ENCODE measurements at places on chromosomes 7 and 10. TPM values are rescaled to one million over a fixed set of nuclear protein-coding genes. Genes with fewer than 3 reads are reported as not detected.

DNA sequence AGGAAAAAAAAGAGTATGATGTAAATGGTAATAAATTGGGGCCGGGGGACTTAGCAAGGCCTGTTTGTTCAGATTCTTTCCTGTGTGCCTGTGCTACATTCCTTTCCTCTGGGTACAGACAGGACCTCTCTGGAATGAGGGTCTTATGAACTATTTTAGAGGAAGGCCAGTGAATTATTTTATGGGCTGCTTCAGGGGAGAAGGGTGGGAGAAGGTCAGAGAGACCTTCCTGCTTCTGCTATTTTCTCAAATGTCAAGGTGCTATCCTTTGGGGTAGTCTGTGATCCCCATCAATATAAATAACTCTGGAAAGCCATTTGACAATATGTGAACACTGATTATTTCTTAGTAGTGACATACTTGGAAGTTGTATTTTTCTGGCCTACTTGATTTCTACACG is 426.5 kb downstream of the SH2D4B start:
- no peak for DNase-seq

DNA sequence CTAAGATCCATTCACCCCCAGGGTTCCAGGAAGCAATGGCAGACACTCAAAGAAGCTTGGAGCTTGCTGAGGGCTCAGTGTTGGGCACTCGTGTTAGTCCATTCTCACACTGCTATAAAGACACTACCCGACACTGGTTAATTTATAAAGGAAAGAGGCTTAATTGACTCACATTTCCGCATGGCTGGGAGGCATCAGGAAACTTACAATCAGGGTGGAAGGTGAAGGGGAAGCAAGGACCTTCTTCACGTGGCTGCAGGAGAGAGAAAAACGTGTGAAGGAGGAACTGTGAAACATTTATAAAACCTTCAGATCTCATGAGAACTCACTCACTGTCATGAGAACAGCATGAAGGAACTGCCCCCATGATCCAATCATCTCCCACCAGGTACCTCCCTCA is 44.7 kb upstream of the SMNDC1 start:
- DNase-seq: no peak

METTL27 gene
- 0.55 TPM for total RNA-seq

DNA sequence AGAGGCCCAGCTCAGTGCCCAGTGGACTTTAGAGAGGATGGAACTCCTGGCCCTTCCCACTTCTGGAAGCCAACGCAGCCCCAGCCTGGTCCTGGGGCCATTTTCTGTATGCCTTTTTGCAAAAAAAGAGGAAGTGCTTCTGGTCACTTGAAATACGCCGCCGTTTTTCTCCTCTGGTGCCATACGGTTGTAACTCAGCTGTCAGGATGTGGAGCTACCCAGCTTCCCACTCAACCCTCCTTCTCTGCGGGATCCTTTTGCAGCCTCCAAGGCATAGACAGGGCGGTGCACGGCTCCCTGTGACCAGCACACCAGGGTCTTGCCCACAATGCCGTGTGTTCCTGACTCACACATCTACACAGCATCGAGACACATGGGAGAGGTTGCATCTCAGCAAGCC is 369.6 kb downstream of the TCERG1L start:
- no peak for DNase-seq

GRCh38 chr10:69179089-69179742 is 818 bp upstream of the SUPV3L1 start:
- DNase-seq: no peak

GRCh38 chr10:52128056-52128683 is 185.9 kb upstream of the DKK1 start:
- DNase-seq: peak; percentile 30

DNA sequence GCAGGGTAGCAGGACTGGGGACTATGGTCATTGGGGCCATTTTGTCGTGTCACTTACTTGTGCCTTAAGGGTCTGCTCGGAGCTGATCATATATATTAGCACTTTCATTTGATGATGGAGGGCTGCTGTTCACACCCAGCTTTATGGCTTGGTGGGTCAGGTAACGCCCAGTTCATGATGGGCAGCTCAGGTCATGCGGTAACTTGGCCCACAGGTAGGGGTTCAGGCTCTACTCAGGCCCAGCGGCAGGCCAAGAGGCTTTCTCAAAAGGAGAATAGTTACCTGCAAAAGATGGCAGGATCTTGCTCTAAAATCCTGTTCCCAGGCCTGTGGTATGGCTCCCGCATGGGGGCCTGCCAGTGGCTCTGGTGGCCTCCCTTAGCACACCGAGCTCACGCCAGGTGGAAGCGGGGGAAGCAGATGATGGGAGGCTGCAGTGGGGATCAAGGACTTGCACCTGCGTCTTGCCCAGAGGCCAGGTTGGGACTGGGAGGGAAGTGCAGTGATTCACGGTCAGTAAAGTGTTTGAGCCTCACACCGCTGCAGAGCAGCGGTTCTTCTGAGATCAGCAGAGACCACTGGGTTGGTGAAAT is 109.5 kb downstream of the ADCY1 start:
- DNase-seq: no peak

DNA sequence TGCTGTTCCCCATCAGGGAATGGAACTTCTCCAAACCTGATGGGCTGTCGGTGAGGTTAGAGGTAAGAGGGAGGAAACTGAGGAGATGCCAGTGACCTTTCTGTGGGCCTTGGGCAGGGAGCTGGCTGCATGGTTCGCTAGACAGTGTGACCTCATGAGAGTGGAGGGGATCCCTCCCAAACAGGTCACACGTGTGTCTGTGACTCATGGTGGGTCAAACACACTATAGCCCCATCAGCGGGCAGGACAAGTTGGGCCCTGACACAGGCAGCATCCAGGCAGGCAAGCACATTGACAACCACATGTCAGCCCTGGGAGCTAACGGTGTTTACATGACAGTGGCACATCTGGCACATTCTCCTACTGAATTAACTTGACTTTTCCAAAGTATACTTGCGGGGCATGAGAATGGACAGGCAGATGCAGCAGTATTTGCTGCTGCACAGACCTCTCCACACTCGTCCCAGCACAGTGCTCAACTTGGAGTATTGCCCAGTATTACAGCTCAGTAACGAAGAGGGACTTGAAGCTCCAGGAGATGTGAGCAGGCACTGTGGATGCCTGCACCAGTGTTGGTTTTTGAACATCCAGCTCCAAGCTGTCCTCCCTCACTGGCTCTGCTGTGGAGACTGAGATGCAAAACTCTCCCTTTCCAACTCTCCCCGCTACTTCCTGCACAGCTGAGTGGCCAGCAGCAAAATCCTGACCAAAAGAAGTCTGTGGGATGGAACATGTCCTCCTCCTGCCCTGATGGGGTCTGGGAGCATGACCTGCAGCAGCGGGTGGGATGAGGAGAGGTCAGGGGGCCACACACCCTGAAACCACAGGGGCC is 199.6 kb downstream of the WDR37 start:
- no peak for DNase-seq

TSPAN33 gene
- total RNA-seq: 49.1 TPM

GRCh38 chr7:100895956-100896731 is 456 bp upstream of the ACHE start:
- peak; percentile 31 for DNase-seq

Data from SJCRH30 (cell line).